CD4-positive, alpha-beta T cell treated with Interleukin-12 subunit alpha and Interleukin-12 subunit beta, for 1 hour (primary cell): ENCODE measurements at places on chromosomes 2 and 18.

DNA sequence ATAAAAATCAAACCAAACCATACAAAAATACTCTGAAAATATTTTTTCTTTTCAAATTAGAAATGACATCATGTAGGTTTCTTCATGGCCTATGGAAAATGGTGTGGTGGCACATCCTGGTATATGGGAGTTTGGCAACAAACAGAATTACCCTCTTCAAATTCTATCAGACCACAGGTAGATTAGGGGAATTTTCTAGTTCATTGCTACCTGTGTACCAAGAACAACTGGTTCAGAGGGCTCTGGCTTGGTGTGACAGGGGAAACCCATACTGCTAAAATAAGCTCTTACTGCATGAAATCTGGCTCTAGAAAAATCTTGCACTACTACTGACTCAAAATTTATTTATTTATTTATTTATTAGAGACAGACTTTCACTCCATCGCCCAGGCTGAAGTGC is 63.4 kb upstream of the PELI1 start:
- peak; percentile 59 for DNase-seq

DNA sequence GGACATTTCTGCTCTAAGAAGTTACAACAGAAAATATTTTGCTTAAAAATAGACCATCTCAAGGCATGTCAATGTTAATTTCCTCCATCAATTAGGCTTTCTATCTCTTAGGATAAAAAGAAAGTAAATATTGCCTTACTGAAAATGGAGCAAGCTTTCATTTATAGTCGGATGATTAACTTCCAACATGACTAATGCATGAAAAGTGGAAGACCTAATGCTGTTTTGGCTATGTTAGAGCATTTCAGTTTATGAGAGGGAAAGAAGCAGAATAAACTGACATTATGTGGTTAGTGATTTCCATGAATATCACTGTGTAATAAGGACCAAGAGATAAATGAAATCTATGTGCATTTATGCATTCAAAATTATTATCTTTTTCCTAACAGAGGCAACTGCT is 475.2 kb upstream of the UBE2E3 start:
- DNase-seq: no peak

DNA sequence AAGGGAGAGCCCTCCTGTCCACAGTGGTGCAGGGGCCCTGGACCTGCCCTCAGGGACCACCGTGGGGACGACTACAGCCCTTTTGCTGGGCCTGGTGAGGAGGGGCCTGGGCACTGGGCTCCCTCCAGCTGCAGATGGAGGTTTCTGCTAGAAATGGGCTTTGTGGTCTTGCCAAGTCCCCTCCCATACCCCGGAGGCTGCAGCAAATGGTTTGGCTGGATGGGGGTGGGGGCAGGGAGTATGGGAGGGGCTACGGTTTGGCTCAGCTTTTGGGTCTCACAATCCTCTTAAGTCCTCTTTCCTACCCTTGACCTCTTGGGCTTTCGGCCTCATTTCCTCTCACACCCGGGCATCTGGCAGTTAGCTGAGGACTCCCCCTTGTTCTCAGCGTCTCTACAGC is 21.7 kb downstream of the TET3 start:
- no peak for DNase-seq

- no peak for DNase-seq
These were observed 374.1 kb downstream of the TGIF1 start for GRCh38 chr18:3824101-3824500.

- no peak for DNase-seq
These were observed 287.0 kb upstream of the SLC14A2 start for GRCh38 chr18:45328296-45328695.

GRCh38 chr2:49928551-49928950 is 774.2 kb upstream of the FSHR start:
- no peak for DNase-seq

- DNase-seq: no peak
These were observed 77.0 kb upstream of the TACR1 start for GRCh38 chr2:75276093-75277029.

GRCh38 chr18:45413180-45413836 is 202.0 kb upstream of the SLC14A2 start:
- DNase-seq: no peak

- peak; percentile 26 for DNase-seq
These were observed 11.1 kb downstream of the CFAP36 start for GRCh38 chr2:55530539-55531081.

GRCh38 chr18:26454616-26455015 is 93.7 kb downstream of the KCTD1 start:
- no peak for DNase-seq
